ENCODE measurements at places on chromosomes 13 and 19. TPM values are rescaled to one million over a fixed set of nuclear protein-coding genes. Genes with fewer than 3 reads are reported as not detected.

The IGFL4 gene
- total RNA-seq = not detected

The IZUMO2 gene
- not detected for total RNA-seq

The KCNN4 gene
- 0.71 TPM for total RNA-seq

The RUBCNL gene
- 2.0 TPM for total RNA-seq

DNA sequence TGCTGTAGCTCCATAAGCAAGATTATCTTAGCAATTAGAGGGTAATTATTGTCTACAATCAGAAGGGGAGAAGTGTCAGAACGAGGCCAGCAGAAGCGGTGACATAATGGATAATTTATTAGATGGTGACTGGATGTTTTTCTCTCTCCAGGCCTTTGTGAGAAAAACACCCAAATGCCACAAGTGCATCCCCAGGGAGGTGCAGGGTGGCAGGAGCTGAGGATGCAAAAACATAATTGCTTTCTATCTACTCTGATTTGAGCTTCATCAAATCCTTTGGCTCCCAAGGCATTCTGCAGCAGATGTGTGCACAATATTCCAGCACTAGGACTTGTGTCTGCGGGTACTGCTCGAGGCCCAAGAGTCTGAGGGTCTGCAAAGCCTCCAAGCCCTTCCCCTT, 220.1 kb upstream of the SERP2 start:
- no peak overlapping the region for H3K4me3 ChIP-seq
- peaks cover 28% of the 10 kb centered on the region for H3K4me1 ChIP-seq
- no peaks in the 10 kb centered on the region for H3K27me3 ChIP-seq
- H3K36me3 ChIP-seq = no peaks in the 10 kb centered on the region
- no peak for DNase-seq

GRCh38 chr19:4580961-4581665, 21.6 kb upstream of the SEMA6B start:
- no peaks in the 10 kb centered on the region for H3K36me3 ChIP-seq
- peaks cover 85% of the 10 kb centered on the region for H3K27me3 ChIP-seq
- DNase-seq = no peak
- H3K27ac ChIP-seq = no peak overlapping the region

DNA sequence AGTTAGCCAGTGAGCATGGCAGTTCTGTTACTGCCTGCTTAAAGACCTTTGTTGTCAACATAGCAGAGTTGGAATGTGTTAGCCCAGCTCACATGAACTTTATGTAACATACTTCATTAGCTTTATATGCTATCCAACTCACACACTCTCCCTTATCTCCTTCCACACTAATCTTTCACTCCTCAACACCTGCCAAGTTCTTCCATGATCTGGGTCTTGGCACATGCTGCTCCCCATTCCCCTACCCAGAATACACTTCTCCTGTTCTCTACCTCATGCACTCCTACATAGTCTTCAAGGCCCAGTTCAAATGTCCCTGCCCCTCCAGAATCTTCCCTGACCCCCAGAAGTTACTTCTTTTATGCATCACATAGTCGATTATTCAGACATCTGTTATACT, 179.3 kb downstream of the KATNAL1 start:
- no peak for DNase-seq
- H3K36me3 ChIP-seq = no peaks in the 10 kb centered on the region
- H3K4me1 ChIP-seq = peaks cover 52% of the 10 kb centered on the region
- H3K4me3 ChIP-seq = no peak overlapping the region
- H3K27ac ChIP-seq = peak overlapping the region; percentile 91

GRCh38 chr13:114107686-114108081, 24.7 kb downstream of the RASA3 start:
- H3K27me3 ChIP-seq = no peaks in the 10 kb centered on the region
- no peak overlapping the region for H3K4me3 ChIP-seq
- peak; percentile 65 for DNase-seq
- no peaks in the 10 kb centered on the region for H3K36me3 ChIP-seq
- peaks cover 39% of the 10 kb centered on the region for H3K4me1 ChIP-seq

- DNase-seq = peak; percentile 41
- H3K4me1 ChIP-seq = no peaks in the 10 kb centered on the region
- H3K27ac ChIP-seq = no peak overlapping the region
- H3K36me3 ChIP-seq = no peaks in the 10 kb centered on the region
Measured at GRCh38 chr13:112902101-112902651, 66.8 kb upstream of the MCF2L start.

GRCh38 chr13:48585456-48585840, 52.6 kb upstream of the RCBTB2 start:
- H3K27ac ChIP-seq = peak overlapping the region; percentile 61
- H3K36me3 ChIP-seq = no peaks in the 10 kb centered on the region
- H3K4me3 ChIP-seq = no peak overlapping the region
- H3K27me3 ChIP-seq = no peaks in the 10 kb centered on the region

- no peaks in the 10 kb centered on the region for H3K27me3 ChIP-seq
- no peak overlapping the region for H3K27ac ChIP-seq
- H3K4me1 ChIP-seq = no peaks in the 10 kb centered on the region
- no peak overlapping the region for H3K4me3 ChIP-seq
- no peak for DNase-seq
- H3K36me3 ChIP-seq = no peaks in the 10 kb centered on the region
Measured at GRCh38 chr13:58085819-58086218, 454.3 kb downstream of the PCDH17 start.

DNA sequence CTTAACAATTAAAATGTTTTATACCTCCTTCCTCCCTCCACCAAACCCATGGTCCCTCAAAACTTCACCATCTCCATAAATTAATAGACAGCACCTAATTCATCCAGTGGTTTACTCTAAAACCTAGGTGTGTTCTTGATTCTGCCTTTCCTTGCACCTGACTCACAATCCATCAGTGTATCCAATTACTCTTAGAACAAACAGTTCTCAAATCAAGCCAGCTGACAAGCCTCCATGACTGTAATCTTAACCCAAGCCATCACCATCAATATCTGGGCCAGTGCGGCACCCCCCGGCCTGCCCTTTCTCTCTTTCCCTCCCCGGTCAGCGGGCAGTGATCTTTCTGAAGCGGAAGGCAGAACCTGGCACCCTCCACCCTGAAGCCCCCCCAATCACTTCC, 75.6 kb downstream of the TNFRSF19 start:
- H3K27ac ChIP-seq = no peak overlapping the region
- H3K36me3 ChIP-seq = no peaks in the 10 kb centered on the region
- no peaks in the 10 kb centered on the region for H3K27me3 ChIP-seq
- no peak for DNase-seq
- H3K4me3 ChIP-seq = no peak overlapping the region
- H3K4me1 ChIP-seq = no peaks in the 10 kb centered on the region

- no peak overlapping the region for H3K27ac ChIP-seq
- no peaks in the 10 kb centered on the region for H3K4me1 ChIP-seq
- no peaks in the 10 kb centered on the region for H3K36me3 ChIP-seq
- no peak overlapping the region for H3K4me3 ChIP-seq
- no peaks in the 10 kb centered on the region for H3K27me3 ChIP-seq
Measured at GRCh38 chr13:89695343-89696257, 1651.9 kb upstream of the MIR17HG start.

DNA sequence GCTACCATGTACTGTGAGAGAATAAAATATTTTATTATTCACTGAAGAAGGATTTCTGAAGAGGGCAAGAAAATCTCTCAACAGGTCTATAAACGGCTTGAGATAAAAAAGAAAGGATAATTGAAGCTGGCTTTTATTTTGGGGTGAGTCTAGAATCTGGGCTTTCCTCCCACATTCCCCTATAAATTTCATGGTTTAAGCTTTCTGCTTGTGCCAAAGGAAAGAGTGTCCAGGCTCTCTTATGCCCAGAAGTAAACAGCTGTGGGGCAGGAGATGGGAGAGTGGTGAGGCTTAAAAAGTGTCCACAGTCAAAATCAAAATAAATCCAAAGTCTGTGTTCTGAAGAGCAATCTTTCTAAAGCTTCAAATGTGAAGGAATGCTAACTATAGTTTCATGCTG, 942.2 kb upstream of the MIR17HG start:
- no peak overlapping the region for H3K27ac ChIP-seq
- no peak overlapping the region for H3K4me3 ChIP-seq
- H3K27me3 ChIP-seq = no peaks in the 10 kb centered on the region
